ENCODE measurements at places on chromosomes 7 and 10. TPM values are rescaled to one million over a fixed set of nuclear protein-coding genes. Genes with fewer than 3 reads are reported as not detected.

Gene FOXI2
- 1.4 TPM for total RNA-seq

Gene CNPY1
- not detected for total RNA-seq

Gene C7orf33
- total RNA-seq: not detected

Gene PPP1R9A
- 18.0 TPM for total RNA-seq

DNA sequence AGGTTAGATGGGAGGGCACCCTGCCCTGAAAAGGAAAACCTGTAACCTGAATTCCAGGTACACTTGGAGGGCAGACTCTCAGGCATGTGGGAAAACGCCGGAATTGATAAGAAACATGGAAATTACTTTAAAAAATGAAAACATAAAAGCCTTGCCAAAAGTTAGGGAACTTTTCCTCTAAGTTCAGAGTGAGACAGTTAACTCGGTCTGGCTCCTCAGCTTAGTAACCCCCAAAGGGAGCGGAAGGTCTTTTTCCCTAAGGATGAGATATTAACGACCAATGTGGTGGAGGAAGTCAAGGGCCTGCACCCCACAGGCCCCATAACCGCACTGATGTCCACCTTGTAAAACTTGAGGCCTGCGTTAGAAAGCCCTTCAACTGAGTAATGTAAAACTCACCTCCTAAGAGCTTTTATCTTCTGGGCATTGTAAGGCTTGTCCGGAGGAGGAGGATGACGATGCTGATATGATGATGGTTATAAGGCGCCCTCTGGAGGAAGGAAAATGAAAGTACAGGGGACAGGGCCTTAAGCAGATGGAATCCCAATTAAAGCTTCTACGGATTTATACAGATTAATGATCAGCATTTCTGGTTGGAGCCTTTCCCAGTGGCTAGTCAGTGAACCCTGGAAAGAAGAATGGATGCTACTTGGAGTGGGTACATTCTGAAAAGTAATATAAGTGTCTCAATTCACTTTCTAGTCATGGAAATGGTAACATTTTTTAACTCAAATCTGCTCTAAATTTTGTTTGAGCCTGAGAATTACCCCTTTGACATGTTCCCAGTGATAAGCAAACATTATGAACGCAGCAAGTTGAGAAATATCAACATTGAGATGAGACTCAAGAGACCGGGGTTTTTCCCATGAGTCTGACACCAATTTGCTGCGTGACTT is 694 bp downstream of the COL1A2 start:
- peak; percentile 36 for DNase-seq

DNA sequence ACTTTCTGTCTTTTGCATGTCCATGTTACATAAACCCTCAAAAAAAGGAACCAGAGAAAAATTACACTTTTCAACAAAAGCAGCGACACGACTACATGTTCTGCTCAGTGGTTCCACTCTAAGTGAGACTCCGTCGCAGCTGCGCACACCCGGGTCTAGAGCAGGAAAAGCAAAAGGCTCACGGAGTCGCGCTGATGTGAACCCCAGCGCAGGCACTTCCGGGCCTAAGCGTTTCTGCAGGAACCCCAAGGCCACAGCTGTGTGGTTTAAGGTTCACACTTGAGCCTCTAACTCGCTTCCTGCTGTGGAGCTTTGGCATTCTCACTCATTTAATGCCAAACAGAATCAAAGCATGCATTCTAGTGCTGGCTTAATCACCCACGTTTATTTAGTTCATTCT is 240.3 kb downstream of the DNAJB6 start:
- DNase-seq: no peak

GRCh38 chr10:30583778-30584415 is 45.7 kb downstream of the LYZL2 start:
- no peak for DNase-seq

GRCh38 chr7:4133491-4134044 is 548.5 kb upstream of the FOXK1 start:
- DNase-seq: no peak

DNA sequence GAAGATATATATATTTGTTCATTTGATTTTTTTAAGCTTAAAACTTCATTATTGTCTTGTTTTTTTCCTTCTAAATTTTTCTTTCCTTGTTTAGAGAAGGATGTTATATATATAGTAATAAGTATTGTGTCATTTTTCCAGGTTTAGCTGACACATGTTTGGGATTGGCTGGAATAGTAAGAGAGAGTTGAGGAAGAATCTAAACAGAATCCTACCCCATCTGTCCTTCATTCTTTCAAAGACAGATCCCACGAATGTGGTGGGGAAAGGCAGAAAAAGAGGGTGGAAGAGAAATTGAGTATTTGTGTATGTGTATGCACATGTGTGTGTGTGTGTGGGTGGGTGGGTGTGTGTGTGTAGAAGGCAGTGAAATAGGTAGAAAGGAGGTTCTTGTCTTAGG is 132.4 kb downstream of the SVIL start:
- no peak for DNase-seq

DNA sequence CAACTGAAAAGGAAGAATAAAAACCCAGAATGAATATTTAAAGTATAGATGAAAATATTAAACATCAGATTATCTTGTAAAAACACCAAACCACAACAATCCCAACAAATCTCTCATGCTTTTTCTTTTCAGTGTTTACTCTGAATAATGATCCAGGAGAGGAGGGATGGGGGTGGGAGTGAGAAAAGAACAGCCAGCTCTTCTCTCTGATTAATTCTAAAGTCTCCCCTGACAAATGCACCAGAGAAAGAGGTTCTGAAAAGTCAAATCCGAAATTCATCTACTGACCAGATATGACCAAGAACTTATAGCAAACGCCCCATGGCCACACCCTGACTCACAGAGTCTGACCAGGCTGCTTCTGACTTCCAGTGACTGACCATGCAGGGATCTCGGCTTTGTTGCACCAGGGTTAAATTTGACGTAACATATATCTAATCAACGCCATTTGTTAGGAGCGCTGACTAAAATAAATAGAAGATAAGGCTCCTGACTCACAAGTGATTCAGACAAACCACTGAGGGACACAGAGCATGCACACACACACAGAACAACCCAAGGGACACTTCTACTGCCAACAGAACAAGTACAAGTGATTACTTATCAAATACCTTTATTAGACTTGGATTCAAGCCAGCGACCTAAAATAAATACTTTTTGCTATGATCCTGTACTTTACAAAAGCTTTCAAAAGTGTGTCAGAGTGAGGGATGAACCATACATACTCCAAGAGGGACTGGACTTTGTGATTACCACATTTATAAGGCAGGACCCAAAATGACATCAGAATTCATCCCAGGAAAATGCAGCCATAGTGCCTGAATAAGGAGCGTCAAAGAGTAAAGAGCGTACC is 9.3 kb upstream of the SPOCK2 start:
- no peak for DNase-seq

GRCh38 chr10:7525314-7526016 is 114.6 kb upstream of the SFMBT2 start:
- peak; percentile 67 for DNase-seq

DNA sequence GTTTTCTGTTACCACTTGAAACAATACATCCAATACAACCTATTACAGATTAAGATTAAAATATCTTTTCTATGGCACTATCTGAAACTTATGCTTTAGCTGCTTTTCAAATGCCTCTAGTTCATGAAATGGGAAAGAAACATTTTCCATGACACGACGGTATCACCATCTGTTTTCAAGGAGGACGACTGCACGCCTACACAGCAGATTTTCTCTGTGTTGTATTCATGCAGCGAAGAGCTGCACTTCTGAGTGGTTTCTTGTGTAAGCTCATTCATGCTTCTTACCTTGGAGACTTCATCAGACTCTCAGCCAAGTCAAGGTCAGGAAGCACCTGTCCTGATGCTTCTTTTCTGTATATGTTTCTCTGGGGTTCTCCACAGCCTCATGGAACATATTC is 179.2 kb downstream of the DYNC1I1 start:
- no peak for DNase-seq

DNA sequence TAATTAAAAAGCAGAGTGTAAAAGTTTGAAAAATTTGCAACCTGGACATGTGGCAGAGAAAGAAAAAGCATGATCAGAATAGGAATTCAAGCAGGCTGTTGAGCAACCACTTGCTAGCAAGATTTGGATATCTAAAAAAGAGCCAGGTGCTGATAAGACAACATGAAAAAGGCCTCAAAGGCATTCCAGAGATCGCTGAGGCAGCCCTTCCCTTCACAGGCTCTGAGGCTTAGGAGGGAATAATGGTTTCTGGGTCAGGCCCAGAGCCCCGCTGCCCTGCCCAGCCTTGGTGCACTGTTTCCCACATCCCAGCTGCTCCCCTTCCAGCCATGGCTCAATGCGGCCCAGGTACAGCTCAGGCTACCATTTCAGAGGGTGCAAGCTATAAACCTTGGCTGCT is 64.1 kb upstream of the EEPD1 start:
- no peak for DNase-seq

- no peak for DNase-seq
These were observed 259.0 kb downstream of the ADRA2A start for GRCh38 chr10:111335826-111336225.

Measured in WTC11 (cell line).